ENCODE measurements at places on chromosomes 13 and 19.

DNA sequence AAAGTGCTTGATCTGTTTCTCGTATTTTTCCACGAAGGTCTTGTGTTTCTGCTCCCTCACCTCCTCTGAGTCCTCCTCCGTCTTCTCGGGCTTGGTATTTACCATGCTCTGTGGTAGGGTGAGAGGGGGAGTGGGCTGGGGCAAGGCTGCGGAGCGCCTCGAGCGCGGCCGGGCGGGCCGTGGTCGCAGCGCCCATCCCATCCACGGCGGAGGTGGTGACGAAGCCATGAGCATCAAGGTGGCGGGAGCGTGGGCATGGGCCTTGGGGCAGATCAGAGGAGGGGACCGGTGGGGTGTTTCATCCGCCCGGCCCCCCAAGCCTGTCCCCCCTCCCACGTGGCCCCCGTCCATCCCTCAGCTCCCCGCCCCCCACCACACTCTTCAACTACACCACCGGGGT is 7.9 kb downstream of the CDC37 start:
- DNase-seq: no peak

- DNase-seq: no peak
Observed at GRCh38 chr13:81637457-81637856, 1296.5 kb upstream of the SPRY2 start.

- DNase-seq: no peak
Observed at GRCh38 chr13:41460930-41461329, 3.6 kb downstream of the RGCC start.

GRCh38 chr13:76958841-76959432 is 10.6 kb downstream of the ACOD1 start:
- no peak for DNase-seq

GRCh38 chr13:86464193-86464592 is 665.0 kb upstream of the SLITRK6 start:
- DNase-seq: no peak

All from activated T-cell treated with anti-CD3 and anti-CD28 coated beads, Interleukin-2, amount 50 U/mL, for 1 hour (primary cell).